Activated effector memory CD4-positive, alpha-beta T cell treated with anti-CD3 and anti-CD28 coated beads, Interleukin-2, amount 50 U/mL, for 16 hours (primary cell): ENCODE measurements at places on chromosomes 1 and 21.

- DNase-seq: no peak
Observed at GRCh38 chr1:207565546-207566468, 69.8 kb downstream of the CR1 start.

GRCh38 chr1:71294178-71294577 is 213.3 kb upstream of the ZRANB2 start:
- DNase-seq: no peak

DNA sequence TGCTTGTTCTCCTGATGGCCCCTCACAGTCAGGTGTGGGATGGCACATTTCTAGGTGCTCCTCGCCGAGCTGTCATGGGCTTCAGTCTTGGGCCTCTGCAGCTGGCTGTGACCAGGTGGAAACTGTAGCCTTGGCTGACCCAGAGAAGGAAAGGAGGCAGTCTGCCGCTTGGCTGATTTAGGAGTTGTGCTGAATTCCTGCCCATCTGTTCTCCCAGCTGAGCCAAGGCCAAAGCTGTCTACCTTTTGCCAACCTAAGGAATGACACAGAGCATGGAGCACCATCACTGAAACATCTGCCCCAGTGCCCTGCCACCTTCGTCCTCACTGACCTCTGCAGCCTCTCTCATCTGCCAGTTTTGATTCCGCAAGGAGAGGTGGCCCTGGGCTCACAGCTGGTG is 27.9 kb downstream of the UTP25 start:
- DNase-seq: no peak

DNA sequence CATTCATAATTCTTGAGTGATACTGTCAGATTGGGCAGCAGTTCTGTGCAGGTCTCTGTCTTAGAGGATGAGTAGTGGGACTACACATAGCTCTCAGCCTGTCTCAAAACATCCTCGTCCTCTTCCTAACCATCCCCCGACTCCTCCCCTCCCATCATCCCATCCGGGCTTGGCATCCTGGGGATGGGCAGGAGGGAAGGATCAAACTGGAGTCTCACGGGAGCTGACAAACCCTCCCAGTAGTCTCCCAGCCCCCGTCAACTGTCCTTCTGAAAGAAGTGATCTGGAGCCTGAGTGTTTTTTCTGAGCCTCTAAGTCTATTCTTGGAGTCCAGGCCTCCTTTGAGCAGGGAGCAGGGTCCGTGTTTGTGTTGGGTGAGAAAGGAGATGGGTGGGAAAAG is 102.0 kb downstream of the PAX7 start:
- no peak for DNase-seq
